ENCODE measurements at places on chromosomes 5 and 9. TPM values are rescaled to one million over a fixed set of nuclear protein-coding genes. Genes with fewer than 3 reads are reported as not detected.

GRCh38 chr5:99817796-99818195 lies 717.4 kb upstream of the FAM174A start:
- DNase-seq: no peak

DNA sequence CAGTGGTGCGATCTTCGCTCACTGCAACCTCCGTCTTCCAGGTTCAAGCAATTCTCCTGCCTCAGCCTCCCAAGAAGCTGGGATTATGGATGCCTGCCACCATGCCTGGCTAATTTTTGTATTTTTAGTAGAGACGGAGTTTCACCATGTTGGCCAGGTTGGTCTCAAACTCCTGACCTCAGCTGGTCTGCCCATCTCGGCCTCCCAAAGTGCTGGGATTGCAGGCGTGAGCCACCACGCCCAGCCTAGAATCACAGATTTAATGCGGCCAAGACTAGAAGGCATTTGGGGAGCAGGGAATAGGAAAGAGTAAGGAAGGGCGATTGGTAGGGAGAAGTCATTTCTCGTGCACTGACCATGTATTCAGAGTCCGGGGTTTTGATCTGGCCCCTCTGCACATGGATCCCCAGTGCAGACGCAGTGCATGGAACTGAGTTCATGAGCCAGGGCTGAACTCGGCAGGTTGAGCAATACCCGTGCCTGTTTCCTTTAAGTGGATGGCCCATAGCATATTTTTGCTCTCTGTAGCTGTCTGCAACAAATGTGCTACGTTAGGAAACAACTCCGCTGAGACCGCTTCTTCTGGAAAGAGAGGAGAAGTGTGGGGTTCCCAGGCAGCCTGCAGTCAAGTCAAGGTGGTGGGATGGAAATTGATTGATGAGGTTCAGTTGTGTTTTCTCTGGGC lies 3.4 kb upstream of the HMCN2 start:
- DNase-seq: no peak

GRCh38 chr9:101264727-101265126 lies 120.1 kb downstream of the BAAT start:
- DNase-seq: no peak

GRCh38 chr9:95055851-95056551 lies 261.5 kb downstream of the FANCC start:
- DNase-seq: no peak

DNA sequence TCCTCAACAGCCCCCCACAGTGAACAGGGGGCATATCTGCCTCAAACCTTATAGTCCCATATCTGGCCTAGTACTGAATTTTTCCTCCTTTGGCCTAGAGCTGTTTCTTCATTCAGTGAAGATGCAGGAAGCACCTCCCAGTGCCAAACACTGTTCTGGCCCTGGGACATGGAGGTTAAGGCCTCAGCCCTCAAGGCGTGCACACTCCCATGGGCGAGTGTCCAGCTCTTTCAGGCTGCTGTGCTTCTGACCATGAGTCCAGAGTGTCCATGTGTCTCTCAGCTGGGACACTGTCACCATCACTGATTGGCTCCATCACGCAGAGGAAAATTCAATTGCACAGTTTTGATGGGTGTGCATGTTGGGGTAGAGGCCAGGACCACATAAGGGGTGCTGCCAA lies 151.5 kb downstream of the PAX5 start:
- DNase-seq: no peak

Gene MLANA
- total RNA-seq: not detected

Gene TEX48
- not detected for total RNA-seq

GRCh38 chr5:136073714-136074529 lies 45.1 kb downstream of the TGFBI start:
- no peak for DNase-seq

DNA sequence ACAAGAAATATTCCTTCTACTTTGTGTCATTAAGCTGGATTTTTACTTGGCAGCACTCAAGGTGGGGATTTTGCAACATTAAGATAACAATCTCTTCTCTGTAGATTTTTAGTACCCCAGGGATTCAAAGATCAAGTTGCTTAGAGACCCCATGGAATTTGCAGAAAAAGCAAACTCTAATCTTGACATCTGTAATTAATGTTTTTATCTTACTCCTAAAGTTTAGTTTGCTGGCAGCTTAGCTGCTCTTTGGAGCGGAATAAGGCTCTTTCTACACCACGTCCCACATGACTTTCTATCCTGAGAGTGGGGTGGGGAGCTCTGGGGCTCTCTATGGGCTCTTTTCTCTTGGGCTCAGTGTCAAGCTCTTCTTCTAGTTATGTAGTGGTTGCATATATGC lies 21.7 kb upstream of the SPDL1 start:
- DNase-seq: no peak

Gene MACIR
- 10.4 TPM for total RNA-seq
